ENCODE measurements at places on chromosomes 11 and 22. TPM values are rescaled to one million over a fixed set of nuclear protein-coding genes. Genes with fewer than 3 reads are reported as not detected.

OR2AG2 gene
- 0.10 TPM for polyA plus RNA-seq

DNA sequence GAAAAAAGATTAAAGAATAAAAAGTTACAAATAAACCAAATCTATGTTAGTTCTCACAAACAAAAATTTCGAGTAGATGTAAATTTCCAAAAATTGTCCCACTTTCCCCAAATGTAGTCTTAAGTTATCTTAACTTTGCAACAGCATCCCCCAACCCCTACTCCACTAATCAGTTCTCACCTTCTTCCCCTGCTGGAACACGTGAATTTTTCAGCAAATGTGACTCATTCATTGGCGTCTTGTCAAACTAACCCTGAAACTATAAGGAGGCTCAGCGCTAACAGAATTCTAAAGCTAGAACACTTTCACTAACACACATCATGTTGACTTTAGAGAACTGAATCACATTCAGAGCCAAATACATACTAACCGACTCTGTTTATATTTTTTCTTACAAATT is 46.1 kb downstream of the PHF21A start:
- no peak for DNase-seq

SLC25A45 gene
- polyA plus RNA-seq: 5.2 TPM

SCARF2 gene
- 14.6 TPM for polyA plus RNA-seq

- DNase-seq: no peak
Observed at GRCh38 chr11:94924612-94925011, 48.7 kb downstream of the CWC15 start.

MRGPRX4 gene
- polyA plus RNA-seq: not detected

GRCh38 chr11:81059356-81059755 is 1618.5 kb upstream of the TENM4 start:
- DNase-seq: no peak

GRCh38 chr11:72702096-72702495 is 27.9 kb upstream of the PDE2A start:
- no peak for DNase-seq

GRCh38 chr11:38819981-38820380 is 2221.9 kb upstream of the RAG2 start:
- no peak for DNase-seq

DNA sequence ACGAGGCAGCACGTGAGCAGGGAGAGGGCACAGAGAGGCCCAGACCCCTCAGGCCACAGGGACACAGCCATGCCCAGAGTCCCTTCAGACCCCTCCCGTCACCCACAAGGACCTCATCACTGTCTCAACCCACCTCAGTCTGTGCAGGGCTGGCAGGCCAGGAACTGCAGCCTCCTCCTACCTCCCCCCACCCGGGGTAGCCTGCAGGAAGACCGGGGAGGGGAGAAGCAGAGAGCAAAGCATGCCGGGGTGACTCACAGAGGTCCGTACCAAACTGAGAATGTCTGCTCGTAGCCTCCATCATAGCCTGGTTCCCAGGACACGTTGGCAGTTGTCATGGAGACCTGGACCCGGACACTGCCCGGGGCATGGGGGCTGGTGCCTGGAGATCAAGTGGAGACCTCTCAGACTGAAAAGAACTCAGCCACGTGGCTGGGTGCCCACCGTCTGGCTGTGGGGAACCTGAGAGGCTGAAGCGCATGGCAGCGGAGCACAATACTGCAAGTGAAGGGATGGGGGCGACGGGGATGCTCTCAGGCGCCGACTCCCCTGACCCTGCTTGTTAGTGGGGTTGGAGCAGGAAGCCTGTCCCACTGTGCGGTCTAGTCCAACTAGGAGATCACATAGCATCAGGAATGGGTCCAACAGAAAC is 27.2 kb downstream of the IGSF9B start:
- no peak for DNase-seq

CHEK1 gene
- polyA plus RNA-seq: 36.2 TPM

GRCh38 chr11:60700689-60701468 is 1.5 kb downstream of the MS4A8 start:
- peak; percentile 7 for DNase-seq

DNA sequence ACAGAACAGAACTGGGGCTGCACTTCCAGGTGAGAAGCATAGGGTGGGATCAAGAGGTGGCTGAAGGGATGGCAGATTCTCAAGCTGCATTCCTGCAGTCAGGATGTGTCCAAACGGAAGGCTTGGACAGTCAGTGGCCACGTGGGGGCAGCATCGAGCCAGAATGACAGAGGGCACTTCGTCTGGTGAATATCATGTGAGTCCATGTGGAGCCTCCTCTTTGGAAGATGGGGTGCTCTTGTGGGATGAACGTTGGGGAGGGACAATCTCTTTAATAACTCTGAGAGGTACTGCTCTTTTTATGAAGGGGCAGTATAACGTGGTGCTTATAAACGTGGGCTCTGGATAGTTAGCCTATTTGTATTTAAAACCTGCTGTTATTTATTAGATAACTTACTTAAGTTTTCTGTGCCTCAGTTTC is 154.9 kb upstream of the NAV2 start:
- DNase-seq: peak; percentile 43

Measured in right renal cortex interstitium (tissue), 3 donors.